ENCODE measurements at places on chromosomes 3 and 15.
A peak's percentile ranks its signal among the peaks of the same experiment; 100 is the strongest.

- DNase-seq = no peak
Observed at GRCh38 chr15:98778263-98778959, 130.1 kb downstream of the IGF1R start.

- DNase-seq = no peak
Observed at GRCh38 chr3:149366941-149367840, 10.3 kb downstream of the TM4SF1 start.

GRCh38 chr3:159764490-159765029 lies 224.1 kb upstream of the IL12A start:
- DNase-seq = no peak

DNA sequence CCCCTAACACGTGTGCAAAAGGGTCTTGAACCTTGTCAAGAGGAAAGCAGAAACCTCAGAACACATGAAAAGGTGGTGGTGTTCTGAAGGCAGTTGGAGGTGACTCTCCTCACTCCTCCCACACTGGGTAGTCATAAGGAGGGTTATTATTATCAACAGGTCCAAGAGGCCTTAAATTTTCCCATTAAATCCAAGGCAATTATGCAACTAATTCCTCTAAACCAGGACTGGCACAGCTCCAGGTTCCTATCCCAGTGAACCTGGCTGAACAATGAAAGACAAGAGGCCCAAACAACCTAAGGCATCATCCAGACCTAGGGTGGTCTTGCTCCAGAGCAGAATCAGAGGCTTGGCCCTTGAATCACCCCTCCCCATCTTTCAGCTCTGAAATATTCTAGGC lies 15.0 kb downstream of the MYLK start:
- no peak for DNase-seq

DNA sequence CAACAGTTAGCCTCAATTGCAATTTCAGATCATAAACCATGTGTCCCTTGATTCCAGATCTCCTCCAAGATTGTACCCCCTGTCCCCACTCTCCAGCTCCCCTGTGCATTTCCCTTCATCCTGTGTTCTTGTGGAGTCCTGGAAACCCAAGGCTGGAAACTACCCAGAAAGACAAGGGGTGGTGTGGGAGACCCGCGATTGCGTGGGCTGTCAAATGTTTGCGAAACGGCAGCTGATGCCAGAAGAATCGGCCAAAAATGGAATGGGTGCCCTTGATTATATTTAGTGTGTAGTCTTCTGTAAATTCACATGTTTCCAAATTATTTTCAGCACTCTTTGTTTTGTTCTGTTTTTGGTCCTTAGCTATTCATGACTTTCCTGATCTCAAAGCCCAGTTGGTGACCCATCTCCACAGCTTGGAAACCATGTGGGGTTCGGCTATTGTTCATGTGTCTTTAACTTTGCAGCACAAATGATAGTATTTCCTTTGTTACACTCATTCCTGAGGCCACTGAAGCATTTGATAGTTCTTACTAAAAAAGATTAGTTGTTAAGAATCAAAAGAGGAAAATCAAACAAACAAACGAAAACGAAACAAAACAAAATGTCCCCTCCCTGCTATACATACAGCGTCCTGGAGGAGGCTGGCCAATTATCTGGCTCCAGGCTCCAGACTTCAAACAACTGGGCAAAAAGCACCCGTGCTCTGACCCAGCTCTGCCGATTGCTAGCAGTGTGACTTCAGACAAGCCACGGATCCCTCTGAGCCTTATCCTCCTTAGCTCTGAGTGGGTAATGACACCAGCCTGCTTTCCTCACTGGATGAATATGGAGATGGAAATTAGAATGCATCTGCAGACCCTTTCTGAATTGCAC lies 120.9 kb downstream of the CACNA2D3 start:
- no peak for DNase-seq

DNA sequence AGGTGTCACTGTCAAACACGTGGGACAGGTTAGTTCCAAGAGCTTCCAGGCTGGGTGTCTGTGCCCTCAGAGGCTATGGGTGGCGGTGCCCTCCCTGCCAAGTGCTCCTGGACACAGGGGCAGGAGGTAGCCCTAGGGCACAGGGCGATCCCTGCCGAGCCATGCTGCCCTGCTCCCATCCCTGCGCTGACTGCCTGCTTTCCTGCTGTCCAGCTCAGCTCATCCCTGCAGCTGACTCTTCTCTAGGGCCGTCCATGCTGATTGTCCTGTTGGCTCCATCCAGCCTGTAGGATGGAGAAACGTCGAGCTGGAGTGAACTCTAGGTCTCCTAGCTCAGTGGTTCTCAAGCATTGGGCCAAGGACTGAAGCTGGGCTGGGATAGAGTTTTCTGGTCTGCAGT lies 3.7 kb downstream of the PDIA5 start:
- DNase-seq = no peak

GRCh38 chr3:71482771-71483170 lies 100.8 kb downstream of the FOXP1 start:
- DNase-seq = no peak

DNA sequence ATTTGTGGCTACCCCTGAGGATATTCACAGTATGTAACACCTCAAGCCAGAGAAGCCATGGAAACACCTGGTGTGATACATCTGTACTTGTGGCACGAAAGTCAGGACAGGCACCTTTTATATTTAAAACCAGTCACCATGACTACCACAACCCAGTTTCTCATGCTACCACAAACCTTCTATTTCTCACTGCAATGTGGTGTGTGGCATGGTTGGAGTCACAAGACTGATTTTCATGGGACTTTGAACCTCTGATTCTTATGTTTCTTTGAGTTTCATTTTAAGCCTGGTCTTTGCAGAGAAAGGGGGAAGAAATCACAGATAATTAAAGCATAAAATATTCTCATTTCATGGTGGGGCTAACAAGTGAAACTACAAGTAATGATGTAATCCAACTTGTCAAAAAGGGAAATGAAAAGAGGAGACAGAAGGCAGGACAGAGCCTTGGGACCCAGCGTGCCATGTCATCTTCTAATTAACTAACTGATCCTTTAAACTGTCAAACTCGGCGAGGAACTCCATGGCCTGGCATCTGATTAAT lies 175.9 kb downstream of the PDZRN3 start:
- DNase-seq = no peak

GRCh38 chr3:156334841-156335545 lies 214.6 kb downstream of the KCNAB1 start:
- DNase-seq = no peak

DNA sequence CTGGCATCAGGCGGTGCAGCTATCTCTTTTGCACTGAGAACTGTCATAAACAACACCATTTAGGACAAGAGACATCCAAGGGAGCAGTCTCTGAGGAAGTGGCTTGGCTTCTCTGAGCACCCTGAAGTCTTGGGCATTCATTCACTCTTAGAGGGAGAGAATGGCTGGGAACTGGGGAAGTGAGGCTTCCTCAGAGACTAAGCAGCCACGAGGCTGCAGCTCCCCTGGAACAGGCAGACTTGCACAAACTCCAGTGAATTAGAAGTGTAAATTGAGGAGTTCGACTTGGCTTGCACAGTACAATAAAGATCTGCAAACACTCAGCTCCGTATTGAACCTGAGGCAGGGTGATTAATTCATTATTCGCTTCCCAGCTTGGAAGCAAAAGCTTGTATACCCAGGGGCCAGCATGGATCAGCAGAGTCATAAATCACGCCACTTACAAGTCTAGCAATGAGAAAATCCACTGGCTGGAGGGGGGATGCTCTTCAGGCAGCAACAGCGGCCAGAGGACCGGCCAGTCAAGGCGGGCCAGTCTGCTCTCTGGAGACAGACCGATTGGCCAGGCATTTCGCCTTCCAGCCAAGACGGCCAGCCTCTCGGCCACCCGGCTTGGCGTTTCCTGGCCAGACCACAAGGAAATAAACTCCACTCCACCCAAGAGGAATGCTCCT lies 118.8 kb upstream of the ADPGK start:
- peak; percentile 84 for DNase-seq

GRCh38 chr3:191192941-191193340 lies 6.1 kb upstream of the OSTN start:
- no peak for DNase-seq
